Activated CD8-positive, alpha-beta memory T cell treated with anti-CD3 and anti-CD28 coated beads for 48 hours (primary cell): ENCODE measurements at places on chromosomes 16 and 17.

DNA sequence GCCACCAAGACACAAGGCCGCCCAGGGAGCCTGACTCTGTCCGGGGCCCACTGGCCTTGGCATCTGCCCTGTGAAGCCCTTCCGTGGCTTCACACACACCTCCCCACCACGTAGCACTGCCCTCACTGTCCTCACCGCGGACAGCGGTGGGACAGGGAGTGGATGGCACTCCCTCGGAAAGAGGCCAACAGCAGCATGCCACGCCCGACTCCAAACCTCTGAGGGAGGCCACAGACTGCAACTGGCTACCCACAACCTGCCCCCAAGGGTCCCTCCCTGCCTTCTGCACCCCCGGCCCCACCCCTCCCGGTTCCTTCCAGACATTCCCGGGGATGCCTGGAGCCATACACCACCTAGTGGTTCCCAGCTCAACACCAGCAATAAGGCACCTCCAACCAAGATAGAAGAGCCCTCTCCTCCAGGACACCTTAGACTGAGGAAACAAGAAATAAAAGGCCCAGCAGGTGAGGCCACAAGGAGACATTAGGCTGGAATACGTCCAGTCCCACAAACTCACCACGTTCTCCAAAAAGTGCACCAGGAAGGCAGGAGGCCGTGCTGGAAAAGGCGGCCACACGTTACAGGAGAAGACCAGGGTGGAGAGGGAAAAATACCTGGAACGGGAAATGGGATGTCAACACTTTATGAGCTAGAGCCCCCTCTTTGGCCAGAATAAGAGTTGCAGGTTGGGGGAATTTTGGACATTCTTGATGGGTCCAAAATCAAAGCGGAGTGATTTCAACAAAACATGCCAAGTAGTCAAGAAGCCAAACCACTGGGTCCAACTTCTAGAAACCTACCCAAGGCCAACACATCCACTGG is 310.0 kb downstream of the SOX9 start:
- no peak for DNase-seq

- no peak for DNase-seq
These were observed 7.1 kb downstream of the IGSF6 start for GRCh38 chr16:21645261-21645721.

DNA sequence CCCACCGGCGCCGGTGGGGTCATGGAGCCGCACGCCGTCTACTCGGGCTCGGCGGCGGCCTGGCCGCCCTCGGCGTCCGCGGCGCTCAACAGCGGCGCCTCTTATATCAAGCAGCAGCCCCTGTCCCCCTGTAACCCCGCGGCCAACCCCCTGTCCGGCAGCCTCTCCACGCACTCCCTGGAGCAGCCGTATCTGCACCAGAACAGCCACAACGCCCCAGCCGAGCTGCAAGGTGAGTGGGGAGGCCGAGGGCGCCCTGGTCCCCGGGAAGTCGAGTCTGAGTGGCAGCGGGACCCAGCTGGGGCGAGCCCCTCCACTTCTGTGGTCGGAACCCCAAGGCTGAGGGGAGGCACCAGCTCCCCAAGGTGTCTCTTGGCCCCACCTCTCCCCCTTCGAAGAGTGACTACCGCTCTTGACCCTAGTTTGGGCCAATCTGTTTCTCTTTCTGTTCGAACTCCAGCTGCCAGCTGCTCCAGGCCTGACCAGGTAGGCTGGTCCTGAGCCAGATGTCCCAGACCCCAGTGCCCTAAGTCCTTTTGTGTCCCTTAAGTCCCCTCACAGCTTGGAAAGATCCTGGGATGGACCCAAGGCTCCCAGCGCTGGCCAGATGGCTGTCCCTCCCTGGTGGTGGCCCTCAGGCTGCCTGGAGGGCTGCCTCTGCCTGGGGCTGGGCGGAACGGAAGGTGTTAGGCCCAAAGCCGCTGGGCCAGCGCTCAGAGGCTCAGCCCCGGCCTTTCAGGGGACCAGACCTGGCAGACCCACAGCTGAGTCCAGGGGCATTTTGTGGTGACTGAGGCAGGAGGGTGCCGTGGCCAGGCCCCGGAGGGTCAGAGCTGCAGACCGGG is 1.2 kb downstream of the FOXF1 start:
- no peak for DNase-seq

DNA sequence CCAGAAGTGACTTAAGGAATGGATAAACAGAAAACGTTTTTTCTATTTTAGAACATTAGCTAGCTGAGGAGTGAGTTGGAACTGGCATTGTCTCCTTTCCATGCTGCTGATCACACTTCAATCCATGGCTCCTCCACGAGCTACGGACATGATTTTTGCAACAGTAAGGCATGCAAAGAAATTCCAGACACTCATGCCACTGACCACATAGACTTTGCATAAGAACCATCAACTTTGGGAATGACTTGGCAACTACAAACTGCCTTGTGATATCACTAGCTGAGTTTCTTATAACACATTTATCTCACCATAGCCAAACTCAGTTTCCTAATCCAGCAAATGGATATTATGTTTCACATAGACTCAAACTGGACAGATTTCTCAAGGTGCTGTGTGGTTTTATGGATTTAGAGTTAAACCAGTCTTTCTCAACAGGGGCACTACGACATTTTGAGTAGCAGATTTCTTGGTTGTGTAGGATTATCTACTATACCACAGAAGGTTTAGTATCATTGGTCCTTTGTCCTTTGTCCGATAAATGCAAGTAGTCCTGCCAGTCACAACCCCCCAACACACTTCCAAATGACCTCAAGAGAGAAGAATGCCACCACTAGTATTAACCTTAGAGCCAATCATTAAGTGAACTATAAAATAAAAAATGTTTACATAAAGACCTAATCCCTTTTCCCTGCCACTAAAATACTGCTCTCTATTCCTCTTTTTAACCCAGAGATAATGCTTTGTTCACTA is 48.3 kb upstream of the C17orf78 start:
- no peak for DNase-seq

DNA sequence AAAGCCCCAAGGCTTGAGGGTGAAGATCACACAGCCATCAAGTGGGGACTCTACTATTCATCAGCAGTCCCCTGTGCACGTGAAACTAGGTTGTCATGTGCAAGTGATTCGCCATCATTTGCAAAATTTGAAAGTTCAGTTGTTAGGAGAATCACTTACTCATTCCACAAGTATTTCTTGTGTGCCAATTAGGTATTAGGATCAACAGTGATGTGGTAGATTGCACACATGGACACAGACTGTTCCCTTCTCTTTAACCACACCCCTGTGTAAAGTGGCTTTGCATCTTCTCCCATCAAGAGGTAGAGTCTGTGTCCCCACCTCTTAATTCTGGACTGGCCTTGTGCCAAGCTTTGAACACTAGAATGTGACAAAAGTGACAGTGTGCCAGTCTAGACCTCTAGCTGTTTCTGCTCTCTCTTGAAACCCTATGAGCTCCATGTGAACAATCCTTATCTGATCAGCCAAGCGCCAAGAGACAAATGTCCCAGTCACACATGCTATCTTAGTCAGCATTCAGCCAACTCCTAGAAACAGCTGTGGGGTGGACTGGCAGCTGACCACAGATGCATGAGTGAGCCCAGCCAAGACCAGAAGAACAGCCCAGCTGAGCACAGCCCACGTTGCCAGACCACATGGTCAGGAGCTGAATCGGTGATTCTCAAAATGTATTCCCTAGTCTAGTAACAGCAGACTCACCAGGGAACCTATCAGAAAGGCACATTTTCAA is 31.5 kb upstream of the SHISA9 start:
- no peak for DNase-seq

DNA sequence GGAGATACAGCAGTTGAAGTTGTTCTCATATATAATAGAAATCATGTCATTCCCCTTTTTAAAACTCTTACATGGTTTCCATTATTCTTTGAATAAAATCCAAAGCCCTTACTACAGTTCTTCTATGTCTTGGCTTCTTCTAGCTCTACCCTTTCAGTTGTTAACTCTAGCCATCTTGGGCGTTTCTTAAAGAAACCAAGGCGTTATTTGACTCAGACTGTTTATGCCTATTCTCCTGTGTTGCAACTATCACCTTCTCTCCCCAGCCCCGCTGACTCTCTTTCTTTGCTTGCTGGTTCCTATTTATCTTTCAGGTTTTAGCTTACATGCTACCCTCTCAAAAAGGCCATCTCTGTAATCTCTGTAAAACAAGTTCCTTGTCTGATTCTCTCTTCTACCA is 32.7 kb downstream of the NFATC3 start:
- DNase-seq = no peak

DNA sequence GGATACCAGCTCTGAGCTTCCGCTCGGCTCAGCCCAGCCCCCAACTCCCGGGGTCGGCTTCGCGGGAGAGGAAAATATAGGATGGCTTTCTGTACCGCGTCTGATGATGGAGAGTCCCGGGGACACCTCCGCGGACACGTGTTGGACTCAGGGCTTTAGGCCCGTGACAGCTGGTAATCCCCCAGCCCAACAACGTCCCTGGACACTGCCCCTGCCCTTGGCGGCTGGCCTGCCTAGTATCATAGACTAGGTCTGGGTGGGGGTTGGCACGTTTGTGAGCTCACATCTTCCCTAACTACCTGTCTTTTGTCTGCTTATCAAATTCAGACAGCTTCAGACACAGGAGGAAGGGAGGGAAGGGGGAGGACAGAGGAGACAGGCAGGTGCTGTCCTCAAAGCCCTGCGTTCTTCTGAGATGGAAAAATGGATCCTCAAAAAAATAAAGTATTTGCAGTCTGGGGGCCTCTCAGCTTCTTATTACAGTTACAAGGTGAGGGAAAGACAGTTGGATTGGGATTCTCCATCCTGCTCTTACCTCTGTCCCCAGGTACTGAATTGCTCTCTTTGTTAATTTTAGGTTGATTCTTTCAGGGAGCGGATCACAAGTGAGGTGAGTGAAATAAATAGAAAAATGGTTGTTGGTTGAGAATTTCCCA is 698 bp downstream of the PSME3 start:
- no peak for DNase-seq
